Fibroblast of the aortic adventitia (primary cell): ENCODE measurements at places on chromosomes 16 and 17. TPM values are rescaled to one million over a fixed set of nuclear protein-coding genes. Genes with fewer than 3 reads are reported as not detected.

DNA sequence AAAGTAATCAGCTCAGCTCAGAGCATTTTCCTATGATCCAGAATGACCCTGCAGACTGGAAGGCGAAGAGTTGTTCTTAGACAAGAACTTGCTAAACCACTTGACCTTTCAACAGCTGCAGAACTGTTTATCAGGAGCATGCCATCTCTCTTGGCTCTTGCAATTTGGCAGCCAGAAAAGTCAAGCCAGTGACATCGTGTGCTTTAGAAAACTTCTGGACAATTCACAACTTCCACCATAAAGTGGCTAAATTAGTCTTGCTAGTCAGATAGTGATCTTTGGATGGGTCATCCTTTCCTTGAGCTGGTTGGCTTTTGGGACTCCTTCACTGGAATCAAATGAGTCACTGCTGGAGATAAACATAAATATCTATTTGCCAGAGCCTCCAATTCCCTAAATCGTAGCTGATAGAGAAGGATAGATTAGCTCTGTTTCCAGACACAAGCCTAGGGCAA lies 146.5 kb downstream of the MAP2K6 start:
- no peak for DNase-seq

GRCh38 chr17:62098623-62099231 lies 33.6 kb upstream of the MED13 start:
- no peak for DNase-seq

DNA sequence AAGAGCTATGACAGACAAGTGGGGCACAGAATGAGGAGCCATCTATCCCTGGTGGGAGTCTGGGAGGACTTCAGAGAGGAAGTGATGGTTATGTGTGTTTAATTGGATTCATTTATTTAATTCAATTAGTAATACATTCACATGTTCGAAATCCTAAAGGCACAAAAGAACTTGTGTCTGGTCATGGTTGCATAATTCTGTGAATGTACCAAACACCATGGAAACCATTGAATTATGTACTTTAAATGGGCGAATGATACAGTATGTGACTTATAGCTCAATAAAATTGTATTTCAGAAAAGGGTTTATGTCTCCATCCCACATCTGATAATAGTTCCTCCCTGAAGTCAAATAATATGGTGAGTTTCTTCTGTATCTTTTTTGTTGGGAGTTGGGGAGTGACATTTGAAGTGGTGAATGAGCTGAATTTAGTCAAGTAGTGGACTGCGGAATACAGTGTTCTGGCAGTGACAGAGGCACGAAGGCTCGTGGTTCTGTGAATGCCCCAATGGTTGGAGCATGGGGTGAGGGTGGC lies 19.8 kb upstream of the G6PC1 start:
- no peak for DNase-seq

DNA sequence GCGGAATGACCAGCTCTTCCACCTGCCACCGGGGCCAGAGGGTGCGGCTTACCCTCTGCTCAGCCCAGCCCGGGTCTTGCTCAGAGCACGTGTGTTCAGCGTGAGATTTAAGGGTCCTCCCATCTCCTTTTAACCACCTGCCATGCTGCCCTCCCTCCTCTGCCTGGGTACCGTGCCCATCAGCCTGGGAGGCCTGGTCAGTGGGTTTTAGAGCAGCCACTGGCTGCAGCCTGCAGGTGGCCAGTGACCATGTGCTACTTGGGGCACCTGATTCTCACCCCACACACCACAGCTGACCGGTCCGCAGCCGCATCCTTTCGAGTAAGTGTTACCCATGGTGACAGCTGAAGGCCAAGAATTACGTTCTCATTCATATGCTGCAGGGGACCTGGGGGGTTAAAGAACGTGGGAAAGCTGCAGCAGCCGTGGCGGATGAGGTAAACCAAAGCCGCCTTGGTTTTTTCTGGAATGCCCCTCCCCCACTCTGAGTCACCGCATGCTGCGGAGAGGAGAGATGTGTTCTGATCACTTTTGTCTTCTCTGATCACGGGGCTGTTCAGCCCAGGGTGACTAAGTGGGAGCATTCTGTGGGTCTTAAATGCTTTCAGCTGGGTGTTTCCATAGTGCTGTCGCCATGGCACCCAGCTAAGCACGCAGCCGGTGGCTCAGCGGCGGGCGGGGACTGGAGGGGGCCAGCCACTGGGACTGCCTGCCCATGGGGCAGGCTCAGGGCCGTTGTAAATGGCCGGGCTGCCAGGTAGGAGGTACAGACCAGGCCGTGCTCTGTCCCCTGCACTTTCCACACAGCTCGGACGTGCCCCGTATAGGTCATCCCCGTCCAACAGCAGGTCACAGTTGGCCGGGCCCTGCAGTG lies 59.8 kb downstream of the BAIAP2 start:
- DNase-seq = peak; percentile 98

Gene NHLRC4
- total RNA-seq = 2.0 and 2.5 TPM in 2 replicates
